ENCODE measurements at places on chromosomes 4 and X.

GRCh38 chr4:46329118-46329976 lies 60.6 kb downstream of the GABRA2 start:
- no peak for DNase-seq

- DNase-seq = no peak
Measured at GRCh38 chr4:62328526-62328925, 1128.4 kb downstream of the ADGRL3 start.

DNA sequence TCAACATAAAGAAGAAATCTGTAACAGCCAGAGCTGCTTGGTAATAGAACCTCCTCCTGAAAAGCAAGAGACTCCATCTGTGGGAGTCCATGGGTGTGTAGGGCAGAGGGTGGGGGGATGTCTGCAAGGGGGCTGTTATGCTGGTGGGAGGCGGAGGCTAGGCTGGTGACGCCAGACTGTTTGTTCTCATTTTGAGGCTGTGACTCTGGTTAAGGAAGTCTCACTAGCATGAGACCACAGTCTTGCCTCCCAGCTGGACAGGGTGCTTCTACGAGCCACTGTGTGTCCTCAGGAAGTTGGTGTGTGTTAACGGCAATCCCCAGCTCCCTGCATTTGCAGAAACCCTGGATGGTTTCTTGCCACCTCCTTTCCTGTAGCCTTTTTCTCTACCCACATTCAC lies 79.8 kb downstream of the NSUN7 start:
- no peak for DNase-seq

DNA sequence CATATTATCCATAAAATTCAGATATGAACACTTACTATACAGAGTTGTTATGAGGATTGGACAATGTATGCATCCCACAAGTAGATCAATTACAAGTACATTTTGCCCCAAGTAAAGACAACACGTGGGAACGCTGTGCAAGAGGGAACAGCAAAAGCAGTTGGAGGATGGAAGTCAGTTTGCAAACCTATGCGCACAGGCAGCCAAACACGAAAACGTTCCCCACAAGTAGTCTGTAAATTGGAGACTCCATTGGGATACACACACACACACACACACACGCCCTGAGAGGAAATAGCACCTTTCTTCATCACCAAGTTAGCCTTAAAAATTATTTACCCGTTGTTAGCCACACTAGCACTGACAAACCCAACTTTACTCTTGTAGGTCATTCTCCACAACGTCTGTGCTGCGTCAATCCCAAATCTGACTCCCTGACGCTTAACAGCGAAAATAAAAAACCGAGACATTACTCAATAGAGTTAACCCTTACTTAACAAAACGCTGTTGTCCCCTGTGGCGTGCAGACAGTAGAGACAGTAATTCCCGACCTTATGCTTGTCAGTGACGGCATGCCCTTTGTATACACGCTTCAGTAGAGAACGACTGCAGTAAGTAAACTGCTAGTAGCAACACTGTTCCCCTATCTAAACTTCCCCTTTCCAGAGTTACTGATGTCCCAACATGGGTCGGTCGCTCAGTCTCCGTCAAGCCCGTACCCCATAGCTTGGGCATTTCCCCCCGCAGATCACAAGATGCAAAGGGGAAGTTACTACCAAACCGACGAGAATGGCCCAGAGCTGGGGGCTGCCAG lies 730 bp downstream of the MANBA start:
- peak; percentile 50 for DNase-seq

GRCh38 chr4:20159516-20159915 lies 92.2 kb upstream of the SLIT2 start:
- DNase-seq = no peak

- DNase-seq = no peak
Measured at GRCh38 chr4:72896515-72896914, 173.0 kb downstream of the COX18 start.

GRCh38 chr4:172850838-172851237 lies 317.8 kb upstream of the GALNT7 start:
- no peak for DNase-seq

- no peak for DNase-seq
Measured at GRCh38 chrX:63426519-63426918, 75.4 kb upstream of the SPIN4 start.

GRCh38 chr4:600850-601515 lies 24.4 kb upstream of the PDE6B start:
- DNase-seq = no peak

GRCh38 chrX:154819771-154820341 lies 14.6 kb upstream of the MPP1 start:
- DNase-seq = no peak

DNA sequence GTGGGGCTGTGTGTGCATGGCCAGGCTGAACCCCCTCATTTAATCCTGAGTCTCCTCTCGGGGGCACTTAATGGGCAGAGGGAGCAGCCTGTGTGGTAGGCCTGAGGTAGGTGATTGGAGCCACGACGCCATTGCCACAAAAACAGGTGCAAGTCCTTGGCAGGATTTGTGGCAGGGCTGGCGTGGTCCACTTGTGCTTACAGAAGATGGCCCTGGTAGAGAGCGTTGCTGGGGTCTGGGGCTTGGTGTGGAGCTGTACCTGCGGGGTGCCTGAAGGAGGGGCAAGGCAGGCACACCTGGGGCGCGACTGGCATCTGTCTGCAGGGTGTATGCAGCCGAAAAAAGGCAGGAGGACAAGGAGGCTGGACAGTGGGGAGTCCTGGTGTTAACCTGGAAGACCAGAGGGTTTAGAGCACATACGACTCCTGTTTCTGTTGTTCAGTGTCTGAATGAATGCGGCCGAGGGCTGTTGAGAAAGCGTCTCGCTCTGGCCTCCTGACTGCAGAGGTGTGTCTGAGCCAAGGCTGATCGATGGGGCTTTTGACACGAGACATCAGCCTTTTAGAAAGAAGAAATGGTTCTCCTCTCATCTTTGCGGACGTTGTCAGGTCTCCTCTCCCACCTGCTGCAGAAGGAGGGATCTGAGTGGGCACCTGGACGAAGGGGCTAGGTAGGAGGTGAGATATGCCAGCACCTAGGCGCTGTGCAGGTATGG lies 52.0 kb downstream of the TBC1D14 start:
- no peak for DNase-seq

GRCh38 chrX:18672008-18672407 lies at the start of gene RS1:
Gene RS1, minus strand, starts transcription at chrX:18672108. Its CDS starts 40 bp downstream, at chrX:18672068.
- no peak for DNase-seq

GRCh38 chr4:80566203-80566872 lies 230.8 kb downstream of the CFAP299 start:
- DNase-seq = no peak

GRCh38 chr4:111854494-111855087 lies 290.7 kb upstream of the FAM241A start:
- DNase-seq = no peak

DNA sequence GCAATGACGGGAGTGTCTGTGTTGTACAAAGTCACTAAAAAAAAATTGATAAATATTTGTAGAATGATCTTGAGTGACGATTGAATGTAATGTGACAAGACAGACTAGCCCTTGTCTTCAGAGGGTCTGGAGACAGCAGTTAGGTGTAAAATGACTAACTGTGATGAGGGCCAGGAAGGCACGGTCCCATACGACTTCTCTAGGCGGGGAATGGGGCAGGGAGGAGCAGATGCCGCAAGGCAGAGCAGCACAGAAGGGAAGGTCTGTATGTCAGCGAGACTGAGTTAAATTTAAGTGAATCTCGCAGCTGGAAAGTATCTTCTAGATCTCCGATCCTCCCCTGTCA lies 405 bp downstream of the CENPE start:
- DNase-seq = no peak

GRCh38 chr4:2936773-2937145 lies 26.4 kb downstream of the NOP14 start:
- peak; percentile 40 for DNase-seq

DNA sequence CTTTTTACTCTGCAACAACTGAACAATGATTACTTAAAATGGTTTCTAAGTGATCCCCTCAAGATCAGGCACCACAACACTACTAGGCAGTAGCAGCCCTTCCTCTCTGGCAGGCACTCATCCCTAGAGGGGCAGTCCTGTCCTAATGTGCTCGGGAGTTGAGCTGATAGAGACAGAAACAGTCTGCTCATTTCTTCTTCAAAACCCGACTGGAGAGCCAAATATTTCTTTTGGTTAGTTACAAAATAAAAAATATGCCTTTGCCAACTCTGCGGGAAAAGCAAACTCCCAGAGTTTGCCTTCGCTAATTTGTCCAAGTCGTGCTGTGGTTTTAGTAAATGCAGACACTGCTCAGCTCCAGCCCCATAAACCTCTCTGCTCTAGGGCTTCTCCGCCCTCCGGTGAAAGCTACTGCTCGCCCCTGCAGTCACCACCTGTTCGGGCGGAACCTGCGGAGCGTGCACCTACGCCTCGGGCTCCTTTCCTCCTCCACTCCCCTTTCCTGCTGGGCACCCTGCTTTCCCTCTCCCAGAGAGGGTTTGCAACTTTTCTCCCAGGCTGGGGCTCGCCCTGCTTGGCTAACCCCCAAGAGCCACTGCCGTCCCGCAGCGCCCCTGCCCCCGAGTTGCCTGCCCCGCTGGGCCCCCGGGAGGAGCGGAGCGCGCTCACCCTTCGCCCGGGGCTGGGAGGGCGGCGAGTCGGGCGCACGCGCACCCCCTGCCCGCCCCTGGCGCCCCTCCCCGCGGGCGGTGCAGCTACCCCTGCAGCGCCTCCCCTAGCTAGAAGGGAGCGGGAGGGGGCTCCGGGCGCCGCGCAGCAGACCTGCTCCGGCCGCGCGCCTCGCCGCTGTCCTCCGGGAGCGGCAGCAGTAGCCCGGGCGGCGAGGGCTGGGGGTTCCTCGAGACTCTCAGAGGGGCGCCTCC lies at the start of gene NPNT:
Gene NPNT, plus strand, starts transcription at position 812 of the 923 bp plus-strand sequence. CDS start 182 bp downstream, outside the sequence.
- DNase-seq = peak; percentile 56

- DNase-seq = no peak
Measured at GRCh38 chr4:83574247-83574646, 38.3 kb downstream of the GPAT3 start.

GRCh38 chr4:16817286-16817685 lies 81.2 kb downstream of the LDB2 start:
- DNase-seq = no peak

DNA sequence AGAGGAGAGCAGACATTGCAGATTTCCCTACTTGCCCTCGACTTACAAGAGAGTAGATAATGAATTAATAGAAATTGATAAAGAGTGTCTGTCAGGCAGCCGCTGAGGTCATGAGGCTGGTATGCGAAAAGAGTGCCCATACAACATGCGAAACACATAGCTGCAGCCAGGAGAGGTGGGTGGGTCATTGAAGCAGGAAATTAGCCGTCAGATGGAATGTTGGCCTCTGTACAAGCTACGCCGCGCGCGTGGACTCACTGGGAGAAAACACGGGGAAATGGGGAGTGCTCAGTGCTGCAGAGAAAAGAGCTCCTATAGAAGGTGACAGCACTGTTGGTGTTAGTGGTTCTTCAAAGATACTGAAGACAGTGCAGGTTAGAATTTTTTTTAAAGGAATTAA lies 125.1 kb downstream of the RAPGEF2 start:
- DNase-seq = peak; percentile 73

- DNase-seq = no peak
Measured at GRCh38 chr4:55004831-55005230, 120.6 kb downstream of the KDR start.

DNA sequence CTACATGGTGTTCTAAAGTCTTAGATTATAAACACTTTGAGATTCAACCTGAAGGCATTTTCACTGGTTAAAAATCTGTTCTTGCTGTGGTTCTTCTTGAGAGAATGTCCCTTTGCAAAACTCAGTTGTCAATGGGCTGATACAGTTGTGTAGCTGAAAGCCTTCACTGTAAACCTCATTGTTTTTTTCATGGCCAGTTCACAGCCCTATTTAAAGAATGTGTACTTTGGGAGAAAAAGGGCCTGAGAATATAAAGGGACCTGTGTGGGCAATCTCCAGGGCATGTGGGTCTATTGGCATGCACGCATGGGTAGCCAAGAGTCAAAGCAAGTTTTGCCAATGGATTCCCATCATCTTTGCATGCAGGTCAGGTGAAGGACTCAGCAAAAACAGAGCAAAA lies 7.8 kb upstream of the MAP7D3 start:
- DNase-seq = no peak

- DNase-seq = no peak
Measured at GRCh38 chr4:184046148-184046547, 141.0 kb downstream of the STOX2 start.

- DNase-seq = no peak
Measured at GRCh38 chr4:149555146-149555545, 260.5 kb downstream of the IQCM start.

GRCh38 chr4:90030953-90031352 lies 96.2 kb upstream of the CCSER1 start:
- no peak for DNase-seq

DNA sequence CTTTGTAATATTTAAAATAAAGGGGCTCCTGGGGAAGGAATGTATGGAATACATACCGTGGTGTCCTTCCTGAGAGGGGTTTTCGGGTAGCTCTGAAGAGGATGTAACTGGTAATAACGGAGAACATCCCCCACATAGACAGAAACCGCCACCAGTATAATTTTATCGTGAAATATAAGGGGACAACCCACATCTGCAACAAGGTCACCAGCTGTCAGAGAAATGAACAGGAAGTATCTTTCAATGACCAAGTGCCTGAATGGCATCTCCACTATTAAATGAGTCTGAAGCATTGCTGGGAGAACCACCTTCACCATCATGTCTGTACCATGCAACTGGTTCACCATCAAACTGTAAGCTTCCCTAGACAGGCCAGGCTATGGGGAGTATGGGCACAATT lies 31.7 kb downstream of the RNF175 start:
- DNase-seq = no peak

DNA sequence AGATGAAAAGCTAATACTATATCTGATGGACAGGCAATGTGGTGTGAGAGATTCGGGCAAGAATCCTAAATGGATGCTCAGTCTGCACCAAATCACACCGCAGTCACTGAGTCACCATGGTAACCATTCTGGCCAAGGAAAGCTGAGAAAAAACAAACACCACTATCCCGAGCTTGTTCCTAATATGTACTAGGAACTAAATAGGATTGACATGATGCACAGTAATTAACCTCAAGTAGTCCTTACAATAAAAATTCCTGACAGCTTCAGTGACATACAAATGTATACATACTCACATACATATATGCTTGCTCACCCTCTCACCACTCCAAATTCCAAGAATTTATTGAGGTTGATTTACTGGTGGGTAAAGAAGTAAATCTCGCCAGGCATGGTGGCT lies 1.1 kb upstream of the RAB40A start:
- no peak for DNase-seq

DNA sequence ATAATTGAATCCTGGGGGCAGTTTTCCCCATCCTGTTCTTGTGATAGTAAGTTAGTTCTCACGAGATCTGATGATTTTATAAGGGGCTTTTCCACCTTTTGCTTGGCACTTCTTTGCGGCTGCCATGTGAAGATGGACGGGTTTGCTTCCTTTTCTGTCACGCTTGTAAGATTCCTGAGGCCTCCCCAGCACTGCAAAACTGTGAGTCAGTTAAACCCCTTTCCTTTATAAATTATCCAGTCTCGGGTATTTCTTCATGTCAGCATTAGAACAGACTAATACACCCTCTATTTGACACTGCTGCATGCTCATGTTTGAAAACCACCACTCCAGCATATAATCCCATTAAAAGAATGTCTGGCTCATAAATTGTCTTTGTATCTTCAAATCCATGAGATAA lies 264.4 kb upstream of the ITM2A start:
- no peak for DNase-seq

- DNase-seq = no peak
Measured at GRCh38 chrX:15926622-15927021, 72.0 kb upstream of the AP1S2 start.
